ENCODE measurements at places on chromosomes 7 and 10.

DNA sequence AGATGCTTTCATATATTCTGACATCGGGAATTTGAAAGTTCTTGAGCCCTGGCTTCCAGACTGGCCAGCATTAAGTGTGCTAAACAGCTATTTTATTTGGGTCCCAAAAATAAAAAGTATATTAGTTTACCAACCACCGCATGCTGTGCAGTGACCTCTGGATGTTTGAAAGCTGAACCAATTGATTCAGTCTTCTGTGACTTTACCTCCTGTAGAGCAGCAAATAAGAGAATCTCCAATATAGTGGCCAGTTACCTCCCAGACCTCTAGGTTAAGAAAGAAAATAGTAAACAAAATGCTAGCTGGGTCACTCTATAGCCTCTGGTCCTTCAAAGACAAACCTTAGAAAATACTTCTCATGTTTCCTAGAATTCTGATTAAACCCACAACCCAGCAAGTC lies 424.6 kb upstream of the NFE2L3 start:
- no peaks in the 10 kb centered on the region for H3K36me3 ChIP-seq
- no peak overlapping the region for H3K27ac ChIP-seq
- H3K4me3 ChIP-seq: no peak overlapping the region
- H3K4me1 ChIP-seq: no peaks in the 10 kb centered on the region
- H3K27me3 ChIP-seq: no peaks in the 10 kb centered on the region

- H3K4me3 ChIP-seq: no peak overlapping the region
- no peak overlapping the region for H3K27ac ChIP-seq
- no peaks in the 10 kb centered on the region for H3K36me3 ChIP-seq
- H3K4me1 ChIP-seq: no peaks in the 10 kb centered on the region
- DNase-seq: no peak
Observed at GRCh38 chr7:95929710-95930280, 157.4 kb downstream of the DYNC1I1 start.

DNA sequence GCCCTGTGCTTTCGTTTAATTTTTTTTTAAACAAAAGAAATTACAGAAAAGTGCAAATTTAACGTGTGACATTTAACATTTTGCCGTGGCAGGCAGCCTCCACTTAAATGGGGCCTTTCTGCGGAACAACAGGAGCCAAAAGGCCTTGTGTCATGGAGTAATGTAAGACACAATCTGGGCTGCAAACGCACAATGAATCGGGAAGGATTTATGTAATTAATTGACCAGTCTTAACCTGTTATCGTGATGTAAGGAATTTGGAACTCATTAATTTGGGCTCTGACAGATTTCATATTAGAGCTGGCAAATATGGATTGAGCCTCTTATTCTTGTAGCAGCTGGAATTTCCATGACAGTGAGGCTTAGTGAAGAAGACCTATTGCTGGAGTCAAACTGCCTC lies 86.4 kb downstream of the SNX10 start:
- H3K27ac ChIP-seq: no peak overlapping the region
- DNase-seq: no peak
- H3K36me3 ChIP-seq: no peaks in the 10 kb centered on the region
- no peaks in the 10 kb centered on the region for H3K27me3 ChIP-seq

GRCh38 chr7:67371429-67372305 lies 375.0 kb downstream of the TYW1 start:
- no peak overlapping the region for H3K27ac ChIP-seq
- no peaks in the 10 kb centered on the region for H3K4me1 ChIP-seq
- no peak overlapping the region for H3K4me3 ChIP-seq
- peaks cover 4% of the 10 kb centered on the region for H3K27me3 ChIP-seq
- H3K36me3 ChIP-seq: no peaks in the 10 kb centered on the region

DNA sequence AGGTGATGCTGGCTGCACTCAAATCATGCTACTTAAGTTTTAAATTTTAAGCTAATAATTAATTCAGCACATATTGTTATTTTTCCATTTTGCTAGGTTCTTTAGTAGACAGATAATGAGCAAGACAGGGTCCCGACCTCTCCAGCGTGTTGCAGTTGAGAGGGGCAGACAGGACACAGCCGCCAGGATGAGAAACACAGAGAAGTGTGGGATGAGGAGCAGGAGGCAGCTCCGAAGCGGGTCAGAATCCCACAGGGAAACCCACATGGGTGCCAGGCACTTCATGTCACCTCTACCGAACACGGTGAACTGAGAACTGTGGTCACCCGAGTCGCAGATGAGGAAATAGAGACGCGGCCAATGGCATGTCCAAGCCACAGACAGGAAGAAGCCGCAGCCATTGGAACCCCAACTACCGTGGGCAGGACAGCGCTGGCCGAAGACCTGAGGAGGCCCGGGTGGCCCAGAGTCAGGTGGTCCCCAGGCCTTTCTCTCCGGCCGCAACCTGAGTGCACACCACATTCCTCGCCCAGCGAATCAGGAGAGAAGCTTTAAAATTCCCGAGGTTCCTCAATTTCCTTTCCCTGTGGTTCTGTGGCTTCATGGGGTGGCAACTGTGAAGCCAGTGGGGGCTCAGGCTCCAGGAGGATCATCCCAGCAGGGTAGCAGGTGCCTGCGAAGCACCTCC lies 213.0 kb downstream of the DNAJB6 start:
- H3K4me3 ChIP-seq: no peak overlapping the region
- H3K4me1 ChIP-seq: no peaks in the 10 kb centered on the region
- no peaks in the 10 kb centered on the region for H3K27me3 ChIP-seq
- no peak for DNase-seq
- H3K36me3 ChIP-seq: no peaks in the 10 kb centered on the region

DNA sequence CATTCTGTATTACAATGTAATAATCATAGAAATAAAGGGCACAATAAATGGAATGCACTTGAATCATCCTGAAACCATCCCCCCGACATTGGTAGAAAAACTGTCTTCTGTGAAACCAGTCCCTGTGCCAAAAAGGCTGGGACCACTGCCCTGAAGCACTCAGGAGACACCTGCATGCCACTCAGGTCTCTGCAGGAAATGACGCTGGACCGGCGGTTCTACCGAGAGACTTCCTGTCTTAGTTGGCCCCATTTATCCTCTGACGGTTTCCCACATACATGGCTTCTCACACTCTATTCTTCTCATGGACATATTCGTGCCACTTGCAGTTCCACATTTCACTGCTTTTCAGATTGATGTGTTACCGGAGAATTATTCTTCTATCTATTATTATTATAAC lies 617.5 kb downstream of the SDK1 start:
- H3K27ac ChIP-seq: no peak overlapping the region
- no peaks in the 10 kb centered on the region for H3K4me1 ChIP-seq
- no peaks in the 10 kb centered on the region for H3K27me3 ChIP-seq
- DNase-seq: no peak

DNA sequence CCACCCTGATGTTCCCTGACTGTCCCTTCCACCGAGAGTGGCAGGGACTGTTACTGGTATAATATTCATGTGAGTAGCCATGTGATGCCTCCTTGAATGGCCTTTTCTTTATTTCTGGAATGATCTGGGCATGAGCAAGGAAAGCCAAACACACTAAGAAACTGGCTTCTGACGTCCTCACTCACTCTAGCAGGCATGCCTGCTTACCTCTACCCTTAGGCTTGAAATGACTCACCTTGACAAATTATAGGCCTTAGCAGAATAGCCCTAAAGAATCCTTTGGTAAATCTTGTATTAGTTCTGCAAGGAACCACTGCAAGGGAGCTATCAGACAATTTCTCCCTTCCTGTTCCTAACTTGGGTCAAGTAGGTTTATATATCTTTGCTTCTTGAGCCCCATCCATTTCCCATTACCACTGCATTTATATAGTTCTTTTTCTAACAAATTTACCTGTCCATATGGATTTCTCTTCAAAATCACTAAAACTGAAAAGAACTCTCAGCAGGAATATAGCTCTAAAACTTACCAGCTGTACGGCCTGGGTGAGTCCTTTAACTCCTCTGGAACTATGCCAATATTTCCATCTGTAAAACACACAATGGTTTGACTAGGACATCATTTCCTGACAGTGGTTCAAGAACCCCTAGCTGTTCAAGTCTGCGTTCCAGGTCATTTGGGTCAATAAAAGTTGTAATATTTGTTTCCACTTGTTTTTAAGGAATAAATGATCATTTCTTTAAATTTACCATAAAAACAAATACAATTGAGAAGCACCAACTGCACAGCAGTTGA lies 13.0 kb upstream of the NDUFA5 start:
- H3K36me3 ChIP-seq: no peaks in the 10 kb centered on the region
- no peaks in the 10 kb centered on the region for H3K4me1 ChIP-seq
- no peak overlapping the region for H3K4me3 ChIP-seq
- H3K27ac ChIP-seq: no peak overlapping the region
- no peak for DNase-seq
- no peaks in the 10 kb centered on the region for H3K27me3 ChIP-seq

DNA sequence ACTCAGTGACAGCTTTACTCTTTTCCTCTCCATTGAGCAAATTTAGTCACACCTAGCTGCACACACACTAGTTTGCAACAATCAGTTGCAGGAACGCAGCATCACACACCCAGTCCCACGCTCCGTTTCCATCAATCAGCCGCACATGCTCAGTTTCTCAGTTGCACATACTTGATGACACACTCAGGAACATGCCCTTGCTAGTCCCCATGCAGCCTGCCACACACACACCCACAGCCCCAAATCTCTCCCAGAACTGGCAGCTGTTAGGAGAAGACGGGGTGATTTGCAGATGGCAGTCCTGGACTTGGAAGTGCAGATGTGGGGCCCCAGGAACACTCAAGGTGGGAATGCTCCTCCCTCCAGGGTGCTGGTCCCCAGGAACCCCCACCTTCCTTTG lies 7.7 kb downstream of the LBX1 start:
- H3K27me3 ChIP-seq: peaks cover 90% of the 10 kb centered on the region
- no peak overlapping the region for H3K27ac ChIP-seq
- no peaks in the 10 kb centered on the region for H3K36me3 ChIP-seq
